ENCODE measurements at places on chromosomes 1 and 21. TPM values are rescaled to one million over a fixed set of nuclear protein-coding genes. Genes with fewer than 3 reads are reported as not detected.

The STIL gene
- total RNA-seq = 15.6 TPM

The MAN1C1 gene
- 2.4 TPM for total RNA-seq

The ARHGAP30 gene
- not detected for total RNA-seq

The SPTA1 gene
- not detected for total RNA-seq

The HNRNPCL4 gene
- not detected for total RNA-seq

The AIRE gene
- total RNA-seq = under 0.01 TPM

The SMIM1 gene
- 0.55 TPM for total RNA-seq

The ATP13A2 gene
- total RNA-seq = 17.6 TPM

The MXRA8 gene
- total RNA-seq = 203 TPM

The ZFP69B gene
- total RNA-seq = 2.2 TPM

The TLR5 gene
- not detected for total RNA-seq

All from uterine smooth muscle cell (primary cell).